ENCODE measurements at places on chromosomes 5 and 9.
A peak's percentile ranks its signal among the peaks of the same experiment; 100 is the strongest.

GRCh38 chr5:127707209-127707608 is 4.0 kb downstream of the CCDC192 start:
- DNase-seq = no peak

DNA sequence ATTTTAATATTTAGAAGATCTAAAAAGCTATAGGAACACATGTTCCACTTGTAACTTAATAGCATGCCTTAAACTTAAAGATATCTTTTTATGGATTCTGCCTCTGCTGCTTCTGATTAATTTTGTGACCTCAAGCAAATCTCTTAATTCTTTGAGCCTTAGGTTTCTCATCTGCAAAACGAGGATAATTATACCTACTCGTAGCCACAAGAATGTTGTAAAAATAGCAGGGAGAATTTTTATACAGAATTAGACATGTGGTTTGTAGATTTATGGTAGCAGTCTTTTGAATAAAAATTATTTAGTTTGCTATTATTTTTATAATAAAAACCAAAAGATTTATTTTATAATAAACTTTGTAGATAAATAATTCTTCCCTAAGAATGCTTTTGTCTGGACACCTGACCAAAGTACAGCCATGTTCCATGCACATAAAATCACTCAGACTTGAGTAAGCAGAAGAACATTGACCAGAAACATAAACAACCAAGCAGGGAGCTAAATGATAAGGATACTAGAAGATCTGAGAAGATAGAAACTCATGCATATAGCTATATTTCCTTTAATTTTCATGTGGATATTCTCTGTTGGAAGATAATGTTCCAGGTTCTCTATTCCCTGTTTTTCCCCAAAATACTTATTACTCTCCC is 18.5 kb downstream of the C9orf85 start:
- no peak for DNase-seq

- DNase-seq = no peak
Observed at GRCh38 chr5:16713386-16713928, 96.7 kb upstream of the RETREG1 start.

DNA sequence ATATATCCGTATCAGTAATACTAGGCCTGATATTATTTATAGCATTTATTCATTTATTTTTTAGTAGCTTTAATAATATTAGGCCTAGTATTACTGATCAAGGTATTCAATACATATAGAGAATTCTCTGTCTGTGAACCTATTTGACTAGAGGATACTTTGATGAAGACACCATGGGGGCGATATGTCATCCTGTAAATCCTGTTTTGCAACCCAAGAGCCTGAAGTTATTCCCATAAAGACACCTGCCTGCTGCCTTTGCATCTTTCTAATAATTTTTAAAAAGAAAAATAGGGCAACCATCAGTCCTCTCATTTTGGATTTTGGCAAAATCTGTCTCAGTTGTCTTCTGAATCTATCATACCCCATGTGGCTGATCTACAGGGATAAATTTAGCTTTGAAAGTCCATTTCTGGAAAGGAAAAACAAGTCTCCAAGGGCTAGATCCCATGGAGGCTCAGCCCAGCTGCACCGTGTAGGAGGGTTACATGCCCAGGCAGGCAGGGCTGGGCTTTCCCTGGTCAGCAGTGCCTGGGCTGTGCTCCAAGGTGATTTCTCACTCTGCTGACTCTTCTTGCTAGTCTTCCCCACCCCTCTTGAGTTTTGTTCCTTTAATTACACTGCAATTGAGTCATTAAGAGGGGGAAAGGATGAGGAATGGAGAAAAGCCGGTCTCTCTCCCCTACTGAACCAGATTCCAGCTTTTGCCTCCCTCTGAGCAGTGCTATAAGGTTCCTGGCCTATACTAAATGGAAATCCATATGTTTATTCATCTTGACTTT is 169.0 kb downstream of the TRIM32 start:
- DNase-seq = no peak

DNA sequence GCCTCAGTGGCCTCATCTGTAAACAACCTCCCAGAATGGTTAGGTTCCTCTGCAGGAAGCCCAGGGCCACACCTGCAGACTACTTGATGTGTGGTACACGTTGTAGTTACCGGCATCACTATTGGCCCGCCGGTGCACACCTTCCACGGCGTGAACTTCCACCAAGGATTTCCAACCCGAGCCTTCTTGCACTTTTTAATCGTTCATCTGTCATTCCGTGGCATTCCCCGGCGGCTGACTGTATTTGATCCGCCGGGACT is 5.3 kb upstream of the TRIM41 start:
- peak; percentile 56 for DNase-seq

DNA sequence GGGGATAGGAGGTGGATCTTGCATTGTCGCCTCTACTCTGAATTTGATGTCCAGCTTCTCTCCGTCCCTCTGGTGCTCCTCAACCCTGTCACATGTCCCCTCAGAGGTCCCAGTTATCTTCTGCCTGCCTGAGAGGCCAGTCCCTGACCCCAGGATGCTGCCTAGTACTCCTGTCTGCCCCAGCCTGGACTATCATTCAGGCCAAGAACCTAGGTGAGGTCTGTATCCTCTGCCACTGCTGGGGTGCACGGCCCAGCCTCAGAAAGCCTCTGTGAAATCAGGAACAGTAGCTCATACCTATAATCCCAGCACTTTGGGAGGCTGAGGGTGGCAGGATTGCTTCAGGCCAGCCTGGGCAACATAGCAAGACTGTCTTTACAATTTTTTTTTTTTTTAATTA is 8.6 kb downstream of the SPINK4 start:
- no peak for DNase-seq

DNA sequence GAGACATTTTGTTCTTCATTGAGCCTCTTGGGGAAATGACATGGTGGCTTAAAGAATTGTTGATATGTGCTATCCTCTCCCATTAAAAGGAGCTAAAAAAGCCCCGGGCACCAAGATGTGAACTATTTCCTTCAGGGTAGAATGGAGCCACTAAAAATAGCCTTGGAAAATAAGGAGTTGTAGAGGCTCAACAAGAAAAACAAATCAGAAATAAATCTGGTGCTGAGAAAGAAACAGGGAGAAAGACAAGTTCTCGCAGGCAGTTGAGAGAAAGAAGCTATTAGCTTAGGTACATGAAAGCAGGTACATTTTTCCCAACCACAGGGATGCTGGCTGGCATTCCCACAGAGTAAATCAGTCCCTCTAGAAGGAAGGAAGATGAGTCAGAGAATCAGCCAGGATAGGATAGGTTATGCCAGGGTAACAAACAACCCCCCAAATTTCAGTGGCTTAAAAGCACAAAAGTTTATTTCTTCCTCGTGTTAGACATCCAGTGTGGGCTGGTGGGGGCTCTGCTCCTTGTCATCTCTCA is 134.6 kb upstream of the ADRA1B start:
- no peak for DNase-seq

GRCh38 chr5:53425687-53426511 is 54.5 kb upstream of the FST start:
- DNase-seq = peak; percentile 6

DNA sequence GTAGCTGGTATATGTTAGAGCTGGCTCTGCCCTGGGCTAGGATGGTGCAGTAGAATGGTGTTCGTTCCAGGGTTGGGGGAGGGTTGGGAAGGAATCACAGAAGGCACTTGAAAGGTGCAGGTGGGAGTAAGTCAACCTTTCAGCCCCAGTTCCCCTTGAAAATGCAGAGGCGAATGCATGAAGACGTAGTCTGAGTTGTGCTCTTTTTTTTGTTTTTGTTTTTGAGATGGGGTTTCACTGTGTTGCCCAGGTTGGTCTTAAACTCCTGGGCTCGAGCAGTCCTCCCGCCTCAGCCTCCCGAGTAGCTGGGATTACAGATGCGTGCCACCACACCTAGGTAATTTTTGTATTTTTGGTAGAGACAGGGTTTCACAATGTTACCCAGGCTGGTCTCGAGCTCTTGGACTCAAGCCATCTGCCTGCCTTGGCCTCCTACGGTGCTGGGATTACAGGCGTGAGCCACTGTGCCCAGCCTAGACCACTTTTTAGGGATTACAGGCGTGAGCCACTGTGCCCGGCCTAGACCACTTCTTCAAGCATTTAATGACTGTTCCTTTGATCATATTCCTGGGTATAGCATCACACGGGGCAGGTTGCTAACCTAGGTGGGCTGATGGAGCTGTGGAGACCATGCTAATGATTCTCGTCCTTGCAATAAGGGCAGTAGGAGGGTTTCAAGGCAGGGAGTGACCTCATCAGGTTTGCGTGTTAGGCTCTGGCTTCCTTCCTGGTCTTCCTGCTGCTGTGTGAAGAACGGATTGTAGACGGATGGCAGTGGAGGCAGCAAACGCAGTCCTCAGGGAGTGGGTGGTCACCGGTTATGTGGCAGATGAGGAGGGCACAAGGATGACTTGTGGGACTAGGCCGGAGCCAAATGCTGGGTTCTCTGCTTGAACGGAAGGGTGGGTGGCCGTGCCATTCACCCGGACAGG is 13.7 kb downstream of the EHMT1 start:
- DNase-seq = no peak

- DNase-seq = no peak
Observed at GRCh38 chr9:131198041-131198715, 72.8 kb downstream of the NUP214 start.

GRCh38 chr5:133688391-133688790 is 76.0 kb upstream of the FSTL4 start:
- no peak for DNase-seq

GRCh38 chr5:158461240-158461854 is 602.4 kb upstream of the CLINT1 start:
- DNase-seq = no peak

GRCh38 chr9:33189331-33189791 is 22.2 kb upstream of the B4GALT1 start:
- no peak for DNase-seq

- DNase-seq = no peak
Observed at GRCh38 chr9:107594908-107595530, 105.5 kb upstream of the KLF4 start.

DNA sequence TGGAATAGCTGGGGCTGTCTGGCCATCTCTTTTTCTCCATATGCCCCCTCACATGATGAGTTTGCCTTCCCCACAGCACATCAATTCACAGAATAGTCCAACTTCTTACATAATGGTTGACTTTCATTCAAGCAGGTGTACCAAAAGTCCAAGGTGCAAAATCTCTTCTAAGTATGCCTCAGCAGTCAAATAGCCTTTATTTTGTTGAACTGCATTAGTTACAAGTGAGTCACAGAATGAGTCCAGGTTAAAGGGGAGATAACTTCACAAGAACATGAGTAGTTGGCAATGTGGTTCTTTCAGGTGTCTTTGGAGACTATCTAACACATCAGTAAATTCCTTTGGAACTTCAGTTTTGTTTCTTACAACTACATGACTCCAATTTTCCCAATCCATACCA is 672.5 kb downstream of the PRELID2 start:
- DNase-seq = no peak

DNA sequence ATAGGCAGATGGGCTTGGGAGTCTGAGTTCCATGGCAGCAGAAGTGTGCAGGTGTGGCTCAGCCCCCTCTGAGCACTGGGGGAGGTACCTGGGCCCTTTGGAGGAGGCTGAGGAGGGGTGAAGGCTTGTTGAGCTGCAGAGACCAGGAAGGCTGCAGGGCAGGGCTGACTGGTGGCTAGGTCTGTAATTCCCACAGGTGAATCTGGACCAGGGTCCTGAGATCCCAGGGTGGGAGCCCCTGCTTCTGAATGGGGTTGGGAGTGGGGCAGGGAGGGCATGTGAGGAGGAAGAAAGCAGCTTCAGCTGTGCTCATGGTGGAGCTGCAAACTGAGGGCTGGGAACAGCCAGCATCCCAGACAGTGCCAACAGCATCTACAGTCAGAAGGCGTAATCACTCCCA is 111.1 kb downstream of the CACNA1B start:
- DNase-seq = no peak

GRCh38 chr9:117622347-117622746 is 81.9 kb upstream of the TLR4 start:
- DNase-seq = no peak

DNA sequence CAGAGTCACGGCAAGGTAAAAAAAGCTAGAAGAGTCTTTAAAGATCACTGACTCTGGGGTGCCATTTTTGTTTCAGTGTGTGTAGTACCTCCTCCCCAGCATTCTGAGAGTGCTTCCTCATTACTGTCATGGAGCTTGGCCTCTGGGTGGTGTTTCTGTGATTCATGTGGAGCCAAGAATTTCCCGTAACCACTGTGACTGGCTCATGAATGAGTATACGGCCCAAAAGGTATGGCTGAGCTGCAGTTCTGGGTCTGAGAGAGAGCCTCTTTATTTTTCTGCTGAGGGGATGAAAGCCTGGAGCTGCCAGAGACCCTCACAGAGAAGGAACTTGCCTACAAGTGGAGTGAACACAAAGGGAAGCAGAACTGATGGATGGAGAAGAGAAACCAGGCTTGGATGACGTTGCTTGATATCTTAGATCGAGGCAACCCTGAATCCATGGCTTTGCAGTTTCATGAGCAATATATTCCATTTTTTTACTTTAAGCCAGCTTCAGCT is 85.6 kb downstream of the PTTG1 start:
- peak; percentile 34 for DNase-seq

DNA sequence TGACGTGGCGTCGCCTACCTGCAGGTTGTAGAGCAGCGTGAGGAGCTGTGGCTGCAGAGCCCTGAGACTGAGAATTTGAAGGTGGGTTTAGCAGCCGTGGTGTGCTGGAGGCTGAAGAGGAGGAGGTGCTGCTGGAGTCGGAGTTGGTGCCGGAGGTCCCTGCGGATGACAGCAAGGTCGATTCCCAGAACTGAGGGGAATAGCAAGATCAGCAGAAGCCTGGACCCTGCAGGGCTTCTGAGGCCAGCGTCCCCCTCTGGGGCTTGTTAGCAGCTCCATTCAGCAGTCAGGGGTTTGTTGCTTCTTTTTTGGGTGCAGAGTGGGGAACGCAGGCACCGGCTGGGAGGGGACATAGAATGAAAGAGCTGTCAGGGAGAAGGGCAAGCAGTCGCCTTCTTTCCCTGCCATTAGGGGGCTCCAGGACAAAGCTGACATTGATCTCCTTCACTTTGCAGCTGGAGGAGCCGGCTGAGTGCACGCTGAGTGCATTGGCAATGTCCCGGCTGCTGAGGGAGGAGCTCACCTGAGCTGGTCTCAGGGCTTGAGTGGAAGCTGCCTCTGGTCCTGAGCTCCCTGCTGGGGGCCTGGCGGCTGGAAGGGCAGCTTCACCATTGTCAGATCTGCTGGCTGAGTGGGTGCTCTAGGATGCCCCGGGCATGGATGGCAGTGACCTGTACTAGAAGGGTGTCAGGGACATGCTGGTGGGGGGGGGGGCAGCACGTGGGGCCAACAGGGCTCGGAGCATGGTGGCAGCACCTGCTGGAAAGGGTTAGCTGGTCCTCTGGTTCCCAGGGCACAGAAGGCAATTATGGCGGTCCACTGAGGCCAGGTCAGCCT is 20.8 kb downstream of the OBP2B start:
- DNase-seq = no peak

DNA sequence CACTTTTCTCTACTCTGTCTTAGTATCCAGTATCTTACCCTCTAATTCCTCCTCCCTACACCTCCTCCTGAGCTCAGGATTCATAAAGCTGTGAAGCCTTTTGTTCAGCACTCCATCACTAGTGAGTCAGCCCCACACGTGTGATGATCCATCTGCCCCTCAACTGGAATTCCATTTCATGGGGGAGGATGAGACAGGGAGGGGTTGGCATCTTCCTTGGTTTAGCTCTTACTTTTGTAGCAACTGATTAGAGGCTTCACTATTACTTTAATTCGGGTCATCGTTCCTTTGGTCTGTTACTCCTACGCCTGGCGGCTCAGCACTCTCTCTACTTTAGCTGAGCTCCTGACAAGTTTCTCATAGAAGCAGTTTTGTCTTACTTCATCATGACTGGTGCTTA is 11.8 kb downstream of the BTNL8 start:
- no peak for DNase-seq

GRCh38 chr9:127014216-127014909 is 99.8 kb downstream of the RALGPS1 start:
- no peak for DNase-seq
